RCC 7860 (cell line): ENCODE measurements at places on chromosomes 13 and 19.
A peak's percentile ranks its signal among the peaks of the same experiment; 100 is the strongest.

GRCh38 chr19:45455707-45456499 lies 11.9 kb upstream of the FOSB start:
- DNase-seq, result peak; percentile 98

- no peak for DNase-seq
Measured at GRCh38 chr19:41500443-41500842, 57.5 kb downstream of the ERICH4 start.

- no peak for DNase-seq
Measured at GRCh38 chr19:8017808-8018207, 12.4 kb upstream of the ELAVL1 start.

DNA sequence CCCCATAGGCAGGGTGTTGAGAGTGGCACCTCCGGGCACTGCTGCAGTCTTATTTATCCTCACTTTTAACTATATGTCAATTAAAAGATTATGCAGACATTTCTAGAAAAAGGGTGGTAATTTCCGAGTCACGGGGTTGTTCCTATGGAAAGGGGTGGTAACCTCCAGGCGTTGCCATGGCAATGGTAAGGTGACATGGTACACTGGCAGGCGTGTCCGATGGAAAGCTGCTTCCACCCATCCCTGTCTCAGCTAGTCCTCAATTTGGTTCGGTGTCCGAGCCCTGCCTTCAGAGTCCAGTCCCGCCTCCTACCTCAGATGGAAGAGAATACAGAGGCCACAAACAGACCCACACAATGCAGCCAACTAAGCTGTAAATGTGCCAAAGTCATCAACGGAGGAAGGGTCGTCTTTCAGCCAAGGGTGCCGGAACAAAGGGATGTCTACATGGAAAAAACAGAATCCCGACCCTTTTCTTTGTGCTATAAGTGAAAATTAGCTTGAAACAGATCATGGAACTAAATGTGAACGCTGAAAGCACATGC lies 72.6 kb upstream of the C13orf46 start:
- no peak for DNase-seq

DNA sequence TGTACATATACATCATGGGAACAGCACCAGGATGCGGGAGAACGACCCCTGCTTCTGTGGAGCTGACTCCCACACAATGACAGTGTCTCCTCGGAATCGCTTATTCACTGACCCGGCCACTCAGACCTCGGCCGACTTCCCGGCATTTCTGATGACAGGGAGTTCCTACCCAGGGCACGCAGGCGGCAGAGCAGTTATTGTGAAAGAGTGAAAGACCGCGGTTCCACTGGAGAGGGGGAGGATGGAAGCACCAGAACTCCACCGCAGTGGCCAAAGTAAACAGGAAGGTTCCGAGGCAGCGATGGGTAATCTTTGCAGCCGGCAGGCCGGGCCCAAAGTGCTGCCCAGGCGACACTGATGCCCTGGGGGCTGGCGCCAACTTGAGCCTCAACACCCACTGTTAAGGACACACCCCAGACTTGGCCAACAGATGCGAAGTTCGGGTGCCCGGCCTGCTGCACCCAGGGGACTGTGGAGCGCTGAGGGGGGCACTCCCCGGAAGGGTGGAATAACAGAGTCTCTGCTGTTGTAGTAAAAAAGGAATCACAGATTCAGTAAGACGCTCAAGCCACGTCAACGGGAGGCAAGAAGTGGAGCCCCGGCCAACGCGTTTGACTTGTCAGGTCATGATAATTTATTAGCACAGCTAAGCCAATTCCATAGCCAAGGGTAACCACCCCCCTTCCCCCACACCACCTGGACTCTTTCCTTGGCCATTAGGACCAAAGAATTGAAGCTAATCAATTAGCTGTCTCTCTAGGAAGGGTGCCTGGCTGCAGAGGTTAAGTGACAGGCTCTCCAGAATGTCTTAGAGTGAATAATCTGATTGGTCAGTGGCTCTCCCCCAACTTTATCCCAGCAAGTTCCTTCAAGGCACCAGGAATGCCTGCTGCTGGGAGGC lies 5.8 kb downstream of the MLLT1 start:
- peak; percentile 89 for DNase-seq
